ENCODE measurements at places on chromosomes 3 and 15. TPM values are rescaled to one million over a fixed set of nuclear protein-coding genes. Genes with fewer than 3 reads are reported as not detected.

Gene SLC51A
- total RNA-seq, result 0.25 TPM

Gene PLA1A
- 0.25 TPM for total RNA-seq

Gene LEKR1
- total RNA-seq, result 1.3 TPM

Gene GPR160
- total RNA-seq, result 0.50 TPM

Gene P4HTM
- 42.4 TPM for total RNA-seq

Gene ACVR2B
- total RNA-seq, result 2.7 TPM

Gene DAPK2
- total RNA-seq, result 5.8 TPM

Gene SUCNR1
- total RNA-seq, result not detected

Gene THUMPD3
- total RNA-seq, result 60.6 TPM

All from uterine smooth muscle cell (primary cell).